Muscle of arm (tissue), 14 donors: ENCODE measurements at places on chromosomes 16 and 17.

DNA sequence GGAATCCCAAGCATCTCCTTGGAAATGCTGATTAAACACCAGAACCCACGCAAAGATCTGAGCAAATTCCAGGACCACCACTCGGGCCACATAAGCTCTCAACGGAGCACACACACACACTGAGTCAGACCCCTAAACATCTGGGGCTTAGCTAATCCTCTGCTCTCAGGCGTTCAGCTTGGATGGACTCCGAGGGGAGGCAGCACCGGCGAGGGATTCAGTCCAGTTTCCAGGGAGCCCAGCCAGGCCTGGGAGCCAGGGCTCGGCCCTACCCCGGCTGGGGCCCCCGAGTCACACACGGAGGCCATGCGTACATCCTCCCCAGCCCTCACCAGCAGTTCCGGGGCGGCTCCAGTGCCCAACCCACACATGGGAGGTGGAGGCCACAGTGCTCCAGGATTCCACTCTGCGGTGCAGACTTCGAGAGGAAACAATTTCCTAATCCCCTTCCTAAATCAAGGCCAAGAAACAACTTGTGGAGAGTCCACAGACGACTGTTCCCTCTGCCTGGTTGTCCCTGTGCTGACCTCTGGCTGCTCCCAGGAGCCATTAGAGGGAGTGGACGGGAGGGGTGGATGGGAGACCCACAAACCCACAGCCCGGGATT is 70.5 kb downstream of the GAS7 start:
- DNase-seq = peak; percentile 87

- no peak for DNase-seq
These were observed 1.4 kb downstream of the RAB11FIP3 start for GRCh38 chr16:426906-427249.

- no peak for DNase-seq
These were observed 1.2 kb upstream of the HSF4 start for GRCh38 chr16:67163164-67163998.

- peak; percentile 81 for DNase-seq
These were observed 8.1 kb upstream of the EFCAB13 start for GRCh38 chr17:47315451-47316266.

DNA sequence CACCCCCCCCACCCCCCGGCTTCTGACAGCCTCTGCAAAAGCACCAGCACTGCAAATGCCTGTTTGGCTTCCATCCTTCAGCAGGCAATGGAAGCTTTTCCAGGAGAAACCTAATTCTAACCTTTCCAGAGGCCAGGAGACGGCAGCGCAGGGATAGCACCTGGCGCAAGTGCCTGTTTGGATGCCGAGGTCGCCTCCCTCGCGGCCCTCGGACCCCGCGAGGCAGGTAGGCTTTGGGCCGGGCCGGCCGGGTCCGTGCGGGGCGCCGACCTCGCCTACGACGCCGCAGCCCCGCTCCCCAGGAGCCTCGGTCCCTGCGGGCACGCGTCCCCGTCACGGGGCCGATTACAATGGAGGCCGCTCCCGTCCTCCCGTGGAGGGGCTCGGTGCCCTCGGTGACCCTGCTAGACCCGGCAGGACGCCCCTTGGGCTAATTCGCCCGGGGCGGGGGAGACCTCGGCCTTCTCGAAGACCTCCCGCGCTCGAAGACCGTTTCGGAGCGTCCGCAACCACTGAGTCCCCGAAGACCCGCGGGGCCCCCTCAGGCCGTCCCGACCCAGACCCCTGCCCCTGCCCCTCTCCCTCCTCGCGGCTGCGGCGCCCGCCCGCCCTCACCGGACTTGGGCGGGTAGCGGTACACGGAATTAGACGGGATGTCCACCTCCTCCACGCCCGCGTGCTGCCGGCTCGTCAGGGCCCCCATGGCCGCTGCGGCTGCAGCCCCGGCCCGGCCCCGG is 587 bp downstream of the RNF157 start:
- DNase-seq = no peak

DNA sequence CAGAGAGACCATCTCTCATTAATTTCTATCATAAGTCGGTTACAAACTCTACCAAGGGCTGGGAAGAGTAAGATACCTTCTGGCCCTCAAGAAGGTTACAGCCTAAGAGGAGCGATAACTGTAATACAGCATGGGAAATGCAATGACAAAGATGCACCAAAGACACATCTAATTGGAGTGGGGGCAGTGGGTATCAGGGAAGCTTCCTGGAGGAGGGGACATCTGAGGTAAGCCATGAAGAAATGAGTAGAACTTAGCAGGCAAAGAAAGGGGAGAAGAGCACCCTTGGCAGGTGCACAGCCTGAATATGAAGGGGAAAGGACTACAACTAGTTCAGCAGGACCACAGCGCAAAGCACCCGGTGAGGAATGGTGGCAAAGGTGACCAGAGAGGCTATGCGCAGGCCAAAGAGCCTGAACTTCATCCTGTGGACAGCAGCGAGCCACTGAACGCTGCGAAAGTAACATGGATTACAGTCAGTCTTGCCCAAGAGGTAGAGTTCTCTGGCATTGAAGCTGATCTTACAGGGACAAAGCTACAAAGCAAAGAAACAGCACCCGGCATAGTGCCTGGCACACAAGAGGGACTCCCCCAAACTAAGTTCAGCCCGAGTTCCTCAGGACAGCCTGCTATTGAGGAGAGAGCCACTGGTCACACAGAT is 2.8 kb downstream of the TBC1D10B start:
- no peak for DNase-seq

- no peak for DNase-seq
These were observed 75.8 kb upstream of the ZNF469 start for GRCh38 chr16:88306860-88307545.

DNA sequence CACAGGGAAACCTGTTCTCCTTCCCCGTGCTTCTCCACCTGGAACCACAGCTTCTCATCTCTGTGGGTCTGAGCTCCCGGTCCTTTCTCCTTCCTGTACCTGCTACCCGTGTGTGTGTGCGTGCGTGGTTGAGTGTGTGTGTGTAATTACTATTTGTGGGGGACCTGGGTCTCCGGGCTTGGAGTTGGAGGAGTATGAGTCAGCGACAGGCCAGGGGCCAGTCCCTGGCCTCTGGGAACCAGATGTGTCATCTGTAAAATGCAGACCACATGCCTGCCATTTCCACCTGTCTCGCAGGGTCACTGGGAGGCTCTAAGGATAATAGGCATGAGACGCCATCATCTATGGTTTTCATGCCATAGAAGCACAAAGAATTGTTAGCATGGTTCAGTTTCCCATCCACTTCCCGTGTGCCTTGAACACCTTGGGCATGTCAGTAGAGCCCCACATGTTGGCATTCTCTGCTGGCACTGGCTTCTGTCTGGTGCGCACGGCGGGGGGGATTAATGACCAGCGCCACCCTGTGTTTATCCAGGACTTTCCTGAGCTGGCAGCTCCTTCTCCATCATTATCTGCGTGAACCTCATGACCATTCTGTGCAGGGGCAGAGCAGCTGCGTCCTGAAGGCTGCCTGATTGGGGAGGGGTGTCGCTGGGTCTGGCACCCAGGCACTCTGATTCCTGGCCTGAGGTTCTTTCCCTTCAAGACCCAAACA is 1.5 kb downstream of the ZNF205 start:
- no peak for DNase-seq

- no peak for DNase-seq
These were observed 65.2 kb downstream of the PRMT7 start for GRCh38 chr16:68375801-68376536.

GRCh38 chr16:87369117-87369765 is 14.3 kb downstream of the FBXO31 start:
- no peak for DNase-seq
